Activated gamma-delta T cell treated with anti-CD3 and anti-CD28 coated beads, Interleukin-2, amount 50 U/mL, for 16 hours (primary cell): ENCODE measurements at places on chromosomes 1 and 21.
A peak's percentile ranks its signal among the peaks of the same experiment; 100 is the strongest.

- no peak for DNase-seq
Measured at GRCh38 chr1:233843525-233844204, 60.8 kb upstream of the SLC35F3 start.

GRCh38 chr1:50605186-50605875, 182.1 kb upstream of the DMRTA2 start:
- no peak for DNase-seq

GRCh38 chr21:36601362-36601761, 97.6 kb upstream of the SIM2 start:
- DNase-seq: no peak

DNA sequence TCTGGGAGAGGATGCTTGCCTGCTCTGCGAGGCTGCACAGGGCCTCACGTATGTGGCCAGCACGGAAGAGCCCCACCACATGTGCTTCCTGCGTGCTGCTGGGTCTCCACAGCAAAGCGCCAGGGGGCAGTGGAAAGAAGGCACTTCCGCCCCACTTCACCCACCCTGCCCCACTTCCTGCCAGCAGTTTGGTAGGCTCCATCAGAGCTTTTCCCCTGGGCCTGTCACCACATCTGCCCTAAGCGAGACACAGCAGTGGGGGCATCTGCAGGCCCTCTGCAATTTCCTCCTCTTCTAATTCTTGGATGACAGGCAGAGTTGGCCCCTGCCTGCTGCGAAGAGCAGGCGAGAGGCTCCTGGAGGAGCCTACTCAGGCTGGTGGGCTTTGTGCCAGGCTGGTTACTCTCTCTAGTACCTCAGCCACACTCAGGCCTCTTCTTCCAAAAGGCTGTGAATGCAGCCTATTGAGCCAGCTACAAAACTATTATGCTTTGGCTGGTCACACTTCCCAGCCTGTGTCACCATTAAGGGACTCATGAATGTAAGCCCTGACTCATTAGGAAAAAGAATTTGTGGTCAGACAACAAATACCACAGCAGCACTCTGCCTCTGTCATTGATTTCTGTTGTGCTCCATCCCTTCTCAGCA, 25.0 kb downstream of the CD244 start:
- peak; percentile 81 for DNase-seq

GRCh38 chr21:33541105-33541711, 709 bp downstream of the GART start:
- no peak for DNase-seq

GRCh38 chr1:217889401-217889800, 258.3 kb downstream of the SPATA17 start:
- DNase-seq: no peak

GRCh38 chr1:103336408-103336807, 189.1 kb upstream of the RNPC3 start:
- DNase-seq: no peak

DNA sequence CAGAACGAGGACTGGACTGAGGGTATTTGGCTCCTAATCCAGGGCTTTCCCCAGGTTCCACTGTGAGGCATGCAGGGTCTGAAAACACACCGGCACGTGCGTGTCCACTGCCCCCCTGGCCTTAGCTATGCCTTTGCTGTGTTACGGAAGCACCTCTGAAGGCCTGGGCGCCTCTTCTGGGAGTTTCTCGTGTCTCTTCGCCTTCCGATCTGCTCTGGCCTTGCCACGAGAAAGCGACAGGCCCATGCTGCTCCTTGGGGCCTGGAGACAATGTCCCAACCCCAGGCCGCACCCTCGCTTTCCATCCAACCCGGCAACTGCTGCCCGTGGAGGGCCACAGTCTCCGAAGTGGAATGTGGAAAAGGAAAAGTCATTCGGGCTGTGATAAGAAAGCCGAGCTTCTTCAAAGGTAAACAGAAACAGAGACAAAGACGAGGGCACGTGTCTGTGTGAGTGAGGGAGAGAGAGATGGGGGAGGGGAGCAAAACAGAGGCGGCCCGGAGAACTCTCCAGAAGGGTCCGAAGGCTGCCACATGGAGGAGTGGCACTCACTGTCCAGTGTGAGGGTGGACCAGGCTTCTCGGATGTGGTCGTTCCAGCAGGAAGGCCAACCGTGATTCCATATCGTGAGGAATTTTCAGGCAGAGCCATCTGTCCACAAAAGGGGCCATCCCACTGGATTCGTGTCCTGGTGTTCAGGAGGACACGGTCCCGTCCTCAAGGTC, 3.4 kb upstream of the UMODL1 start:
- DNase-seq: no peak

GRCh38 chr1:53735681-53736080, 3.3 kb downstream of the GLIS1 start:
- DNase-seq: no peak

- DNase-seq: no peak
Measured at GRCh38 chr1:118989878-118990378, 1.8 kb upstream of the TBX15 start.

GRCh38 chr1:244628789-244629188, 24.1 kb upstream of the DESI2 start:
- no peak for DNase-seq

GRCh38 chr21:38258521-38259485, 2.0 kb downstream of the KCNJ15 start:
- no peak for DNase-seq

- DNase-seq: no peak
Measured at GRCh38 chr21:32383812-32384211, 9.0 kb downstream of the URB1 start.

GRCh38 chr1:234770924-234771540, 161.1 kb upstream of the IRF2BP2 start:
- DNase-seq: no peak

DNA sequence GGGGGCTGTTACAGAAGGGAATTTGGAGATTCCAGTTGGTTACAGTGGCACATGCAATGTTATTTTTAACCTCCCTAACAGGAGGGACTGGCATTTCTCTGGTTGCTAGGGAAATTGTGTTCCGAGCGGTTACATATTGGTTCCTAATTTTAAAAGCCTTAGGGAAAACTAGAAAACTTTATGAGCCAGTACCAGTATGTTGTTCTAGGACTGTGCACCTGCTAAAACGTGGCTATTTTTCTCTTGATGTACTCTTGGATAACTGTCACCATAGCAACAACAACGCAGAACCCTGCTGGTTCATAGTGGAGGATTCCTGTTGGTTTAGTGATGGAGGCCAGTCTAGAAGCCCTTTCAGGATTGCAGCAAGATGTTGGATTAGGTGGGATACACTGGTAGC, 68.9 kb upstream of the PGBD5 start:
- no peak for DNase-seq

DNA sequence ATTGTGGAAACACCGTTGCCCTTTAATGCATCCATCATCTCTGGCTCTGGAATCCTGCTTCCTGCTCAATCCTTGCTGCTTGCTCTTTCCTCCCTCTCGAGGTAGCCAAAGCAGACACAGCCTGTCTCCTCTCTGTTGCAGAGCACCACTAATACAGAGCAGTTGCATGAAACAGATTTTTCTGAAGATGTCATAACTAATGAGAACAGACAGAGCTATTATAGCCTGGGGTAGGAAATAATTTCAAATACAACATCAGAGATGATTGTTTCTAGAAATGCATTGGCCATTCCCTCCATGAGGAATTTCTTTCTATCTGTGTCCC, 23.3 kb upstream of the ACBD6 start:
- DNase-seq: no peak

GRCh38 chr1:234529095-234529949, 50.3 kb upstream of the TARBP1 start:
- no peak for DNase-seq

GRCh38 chr1:53581476-53581875, 122.3 kb downstream of the DMRTB1 start:
- no peak for DNase-seq

- DNase-seq: no peak
Measured at GRCh38 chr21:29390778-29391177, 92.1 kb downstream of the BACH1 start.

- no peak for DNase-seq
Measured at GRCh38 chr1:107003972-107004371, 52.5 kb upstream of the PRMT6 start.

DNA sequence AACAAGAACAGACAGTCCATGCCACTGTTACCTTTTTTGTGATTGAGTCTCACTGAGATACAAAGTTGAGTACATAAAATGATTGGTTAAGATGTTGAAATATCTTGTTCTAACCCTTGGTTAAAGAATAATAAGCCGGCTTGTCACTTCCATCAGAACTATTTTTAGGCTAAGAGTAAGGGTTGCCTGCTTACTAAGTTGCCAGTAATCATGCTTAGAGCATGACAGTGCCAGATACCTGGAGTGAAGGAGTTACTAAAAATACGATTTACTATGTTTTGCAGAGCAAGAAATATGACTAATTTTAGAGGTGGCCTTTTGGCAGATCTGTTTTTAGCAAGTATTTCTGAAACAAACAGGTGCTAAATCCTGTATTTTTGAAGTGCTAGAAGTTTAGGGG, 6.0 kb downstream of the HUNK start:
- DNase-seq: no peak

GRCh38 chr21:26842974-26843932, 2.0 kb downstream of the ADAMTS1 start:
- DNase-seq: no peak

DNA sequence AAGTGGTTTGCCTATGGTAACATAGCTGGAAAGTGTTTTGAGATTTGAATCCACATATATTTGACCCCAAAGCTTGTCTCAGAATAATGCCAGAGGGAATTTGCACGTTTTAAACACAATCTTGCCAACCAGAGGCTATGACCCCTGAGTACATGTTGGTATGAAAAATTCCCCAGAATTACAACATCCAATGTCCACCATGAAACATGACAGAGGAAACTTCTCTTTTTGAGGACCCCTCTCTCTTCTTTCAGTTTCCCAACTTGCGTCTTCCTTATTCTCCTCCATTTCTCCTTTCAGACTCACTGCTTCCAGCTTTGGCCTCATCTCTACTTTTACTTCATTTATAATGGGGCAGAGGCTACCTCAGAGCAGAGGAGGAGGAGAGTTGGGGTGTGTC, 5.5 kb upstream of the KCNJ9 start:
- no peak for DNase-seq

- DNase-seq: no peak
Measured at GRCh38 chr1:36492491-36492890, 9.8 kb upstream of the CSF3R start.

DNA sequence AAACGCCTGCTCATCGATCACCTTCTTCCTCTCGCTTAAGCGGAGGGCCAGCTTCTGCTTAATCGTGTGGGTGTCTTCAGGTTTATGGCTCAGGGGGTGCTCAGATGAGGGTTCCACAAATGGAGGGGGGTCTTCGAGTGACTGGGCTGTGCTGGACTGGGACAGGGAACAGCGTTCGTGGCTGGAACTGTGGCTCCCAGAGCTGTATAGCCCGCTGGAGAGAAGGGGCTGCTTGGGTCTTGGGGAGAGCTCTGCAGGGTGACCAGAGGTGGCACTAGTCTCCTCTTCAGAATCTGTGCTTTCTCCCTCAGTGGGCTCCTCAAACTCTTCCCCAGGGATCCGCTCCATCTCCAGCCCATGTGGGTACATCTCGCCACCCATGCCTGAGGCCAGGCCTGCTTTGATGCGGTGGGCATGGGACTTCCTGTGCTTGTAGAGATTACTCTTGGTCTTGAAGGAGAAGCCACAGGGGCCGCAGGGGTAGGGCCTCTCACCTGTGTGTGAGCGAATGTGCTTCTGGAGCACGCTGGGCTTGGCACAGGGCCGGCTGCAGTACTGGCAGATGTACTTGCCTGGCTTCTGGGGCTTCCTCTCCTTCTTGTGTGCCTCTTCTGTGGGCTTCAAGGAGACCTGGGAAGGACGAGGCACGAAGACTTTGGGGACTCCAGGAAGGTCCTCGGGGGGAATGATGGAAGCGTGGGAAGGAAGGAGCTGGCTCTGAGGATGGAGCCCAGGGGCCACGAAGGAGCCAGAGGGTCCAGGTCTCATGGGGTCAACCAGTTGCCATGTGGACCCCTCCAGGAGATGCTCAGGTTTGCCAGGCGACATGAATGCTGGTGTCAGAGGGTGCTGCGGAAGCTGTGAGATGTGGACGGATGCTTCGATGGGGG, 99.4 kb upstream of the EDN2 start:
- no peak for DNase-seq
